NCI-H460 (cell line): ENCODE measurements at places on chromosomes 6 and 20. TPM values are rescaled to one million over a fixed set of nuclear protein-coding genes. Genes with fewer than 3 reads are reported as not detected.
A peak's percentile ranks its signal among the peaks of the same experiment; 100 is the strongest.

DNA sequence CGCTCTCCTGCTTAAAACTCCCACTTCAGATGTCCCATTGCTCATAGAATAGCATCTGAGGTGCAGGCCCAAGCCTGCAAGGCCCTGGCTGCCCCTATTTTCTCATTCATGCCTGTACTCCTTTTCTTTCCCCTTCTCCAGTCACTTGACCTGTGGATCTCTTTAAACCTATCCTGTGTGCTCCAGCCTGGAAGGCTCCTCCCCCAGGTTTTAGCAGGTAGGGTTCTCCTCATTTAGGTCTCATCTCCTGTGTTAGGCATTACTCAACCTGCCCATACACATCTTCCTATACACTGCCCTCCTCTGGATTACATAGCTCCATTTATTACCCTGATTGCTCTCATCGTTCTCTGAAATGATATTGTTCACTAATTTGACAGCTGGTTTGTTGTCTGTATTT is 185.3 kb downstream of the BACH2 start:
- DNase-seq, result no peak

DNA sequence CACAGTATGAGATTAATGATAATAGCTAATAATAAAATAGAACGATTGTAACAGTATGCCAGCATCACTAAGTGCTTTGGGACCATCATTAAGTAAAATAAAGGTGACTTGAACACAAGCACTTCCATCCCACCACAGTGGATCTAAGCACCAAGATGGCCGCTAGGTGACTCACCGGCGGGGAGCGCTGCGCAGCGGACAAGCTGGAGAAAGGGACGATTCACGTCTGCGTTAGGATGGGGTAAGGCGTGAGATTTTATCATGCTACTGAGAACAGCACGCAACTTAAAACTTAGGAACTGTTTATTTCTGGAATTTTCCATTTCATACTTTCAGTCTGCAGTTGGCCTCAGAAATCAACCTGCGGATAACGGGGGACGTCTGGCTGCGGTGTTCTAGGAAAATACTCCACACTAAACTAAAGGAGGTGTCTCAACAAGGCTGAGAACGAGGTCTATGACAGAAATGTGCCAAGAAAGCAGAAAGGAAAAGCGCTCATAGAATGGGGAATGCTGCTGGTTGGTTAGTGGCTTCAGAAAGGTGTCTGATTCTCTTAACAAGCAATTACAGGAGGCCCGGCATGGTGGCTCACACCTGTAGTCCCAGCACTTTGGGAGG is 114.5 kb downstream of the GMPR start:
- no peak for DNase-seq

DNA sequence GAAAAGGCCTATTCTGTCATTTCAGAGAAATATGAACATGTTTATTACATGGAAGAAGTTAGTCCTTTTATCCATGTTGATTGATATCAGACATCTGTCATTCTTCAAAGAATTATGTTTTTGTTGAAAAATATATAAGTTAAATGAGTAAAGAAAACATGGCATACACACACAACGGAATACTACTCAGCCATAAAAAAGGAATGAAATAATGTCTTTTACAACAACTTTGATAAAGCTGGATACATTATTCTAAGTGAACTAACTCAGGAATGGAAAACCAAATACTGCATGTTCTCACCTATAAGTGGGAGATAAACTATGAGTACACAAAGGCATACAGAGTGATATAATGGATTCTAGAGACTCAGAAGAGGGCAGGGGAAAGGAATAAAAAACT is 9.3 kb downstream of the FKBP5 start:
- no peak for DNase-seq

- DNase-seq, result no peak
Observed at GRCh38 chr6:131929264-131929663, 21.9 kb downstream of the CCN2 start.

GRCh38 chr6:168417191-168417590 is 23.8 kb upstream of the SMOC2 start:
- no peak for DNase-seq

GRCh38 chr20:50645253-50646068 is 45.9 kb downstream of the RIPOR3 start:
- peak; percentile 60 for DNase-seq

GRCh38 chr6:27894839-27895762 is 17.1 kb downstream of the OR2B2 start:
- peak; percentile 73 for DNase-seq

GRCh38 chr6:108795122-108795521 is 53.1 kb upstream of the ARMC2 start:
- DNase-seq, result no peak

DNA sequence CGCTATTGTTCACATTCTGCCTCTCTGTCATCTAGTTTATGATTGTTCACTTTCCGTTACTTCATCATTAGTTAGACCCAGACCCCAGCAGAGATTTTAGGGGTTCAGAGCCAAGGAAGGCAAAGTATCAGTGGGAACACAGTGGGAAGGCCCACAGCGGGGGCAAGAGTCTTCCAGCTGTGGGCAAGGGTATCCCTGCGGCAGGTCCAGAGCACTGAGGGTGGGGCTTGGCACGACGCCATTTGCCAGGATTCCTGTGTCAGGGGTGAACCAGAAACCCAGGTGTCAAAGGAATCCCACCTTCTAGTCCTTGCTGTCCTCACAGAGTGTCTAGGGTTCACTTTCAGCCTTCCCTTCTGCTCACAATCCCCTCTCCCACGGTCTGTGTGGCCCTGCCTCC is 13.3 kb downstream of the RAET1E start:
- no peak for DNase-seq

GRCh38 chr6:43985329-43985728 is 141.9 kb downstream of the MRPL14 start:
- DNase-seq, result no peak

DNA sequence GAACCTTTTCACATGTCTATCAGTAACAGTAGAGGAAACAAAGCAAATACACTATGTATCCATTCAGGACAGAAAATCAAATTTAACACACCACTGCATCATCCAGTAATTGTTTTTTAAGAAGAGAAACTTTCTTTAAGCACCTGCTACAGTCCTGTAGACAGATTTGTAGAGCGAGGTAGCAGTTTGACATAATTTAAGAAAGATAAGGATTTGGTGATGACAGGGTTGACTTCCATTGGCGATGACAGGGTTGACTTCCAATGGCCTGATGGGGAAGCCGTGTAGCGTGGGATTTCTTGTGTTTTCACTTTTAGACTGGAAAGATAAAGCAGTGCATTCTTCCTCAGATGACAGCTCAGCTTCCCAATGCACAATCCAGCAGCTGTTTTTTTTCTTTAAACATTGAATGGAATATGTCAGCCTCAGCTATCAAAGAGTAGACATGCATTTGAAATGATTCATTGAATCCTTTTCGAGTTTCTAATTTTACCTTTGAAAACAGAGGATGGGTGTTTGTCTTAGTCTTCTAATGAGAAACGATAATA is 68.5 kb downstream of the ECT2L start:
- no peak for DNase-seq

- no peak for DNase-seq
Observed at GRCh38 chr6:157912326-157912725, 69.3 kb upstream of the SYNJ2 start.

The ID4 gene
- total RNA-seq, result 0.57 TPM in 1 of 2 replicates, not detected in the other

The BMP6 gene
- 30.8 and 33.2 TPM in 2 replicates for total RNA-seq

The PNLDC1 gene
- not detected in 2 replicates for total RNA-seq

The ELOVL2 gene
- 2.5 and 2.7 TPM in 2 replicates for total RNA-seq

The BCL2L1 gene
- total RNA-seq, result 90.6 and 96.1 TPM in 2 replicates

The FAM210B gene
- total RNA-seq, result 85.4 and 94.1 TPM in 2 replicates

The DSN1 gene
- 14.8 and 19.2 TPM in 2 replicates for total RNA-seq
